Stimulated activated CD8-positive, alpha-beta memory T cell treated with anti-CD3 and anti-CD28 coated beads, Interleukin-15, amount 100 ng/mL, for 1 hour (primary cell): ENCODE measurements at places on chromosomes 5 and 9.

- no peak for DNase-seq
Observed at GRCh38 chr5:170603578-170604565, 100.1 kb downstream of the KCNIP1 start.

DNA sequence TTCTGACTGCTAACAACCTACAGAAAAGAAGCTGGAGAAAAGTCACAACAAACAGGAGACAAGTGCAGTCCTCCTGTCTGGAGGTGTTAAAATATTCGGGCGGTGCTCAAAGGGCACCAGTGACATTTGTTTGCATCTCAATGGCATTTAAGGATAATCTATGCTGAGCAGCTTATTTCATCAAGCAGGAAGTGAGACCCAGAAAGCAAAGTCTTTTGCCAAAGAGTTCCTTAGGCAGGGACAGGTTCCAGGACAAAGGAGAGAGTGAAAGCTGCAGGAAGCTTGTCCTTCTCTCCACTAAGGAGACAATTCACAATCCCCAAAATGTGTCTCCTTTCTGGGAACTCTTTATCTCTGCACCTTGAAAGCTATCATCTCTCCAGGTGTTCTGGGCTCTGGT, 38.7 kb upstream of the CDK20 start:
- DNase-seq = no peak

GRCh38 chr9:37034938-37035647, 1.0 kb upstream of the PAX5 start:
- DNase-seq = no peak

- DNase-seq = no peak
Observed at GRCh38 chr5:17813214-17813613, 179.0 kb downstream of the TAF11L14 start.

DNA sequence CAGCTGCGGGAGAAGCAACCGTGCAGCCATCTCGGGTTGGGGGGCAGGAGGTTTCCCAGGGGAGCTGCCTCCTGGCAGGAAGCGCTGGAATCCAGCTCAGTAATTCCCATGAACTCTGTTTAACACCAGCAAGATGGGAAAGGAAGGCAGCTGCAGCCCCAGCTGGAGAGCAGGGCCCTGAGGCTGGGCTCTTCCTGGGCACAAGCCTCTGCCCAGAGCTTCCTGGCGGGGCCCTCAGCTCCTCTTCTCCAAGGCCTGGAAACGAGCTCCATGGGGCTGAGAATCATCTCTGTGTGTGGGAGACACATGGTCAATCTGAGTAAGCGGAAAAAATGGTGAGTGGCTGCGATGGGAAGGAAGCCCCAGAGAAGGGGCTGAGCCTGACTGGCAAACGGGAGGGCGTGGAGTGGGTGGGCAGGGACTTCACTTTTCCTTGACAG, 6.3 kb downstream of the MRPL36 start:
- no peak for DNase-seq

DNA sequence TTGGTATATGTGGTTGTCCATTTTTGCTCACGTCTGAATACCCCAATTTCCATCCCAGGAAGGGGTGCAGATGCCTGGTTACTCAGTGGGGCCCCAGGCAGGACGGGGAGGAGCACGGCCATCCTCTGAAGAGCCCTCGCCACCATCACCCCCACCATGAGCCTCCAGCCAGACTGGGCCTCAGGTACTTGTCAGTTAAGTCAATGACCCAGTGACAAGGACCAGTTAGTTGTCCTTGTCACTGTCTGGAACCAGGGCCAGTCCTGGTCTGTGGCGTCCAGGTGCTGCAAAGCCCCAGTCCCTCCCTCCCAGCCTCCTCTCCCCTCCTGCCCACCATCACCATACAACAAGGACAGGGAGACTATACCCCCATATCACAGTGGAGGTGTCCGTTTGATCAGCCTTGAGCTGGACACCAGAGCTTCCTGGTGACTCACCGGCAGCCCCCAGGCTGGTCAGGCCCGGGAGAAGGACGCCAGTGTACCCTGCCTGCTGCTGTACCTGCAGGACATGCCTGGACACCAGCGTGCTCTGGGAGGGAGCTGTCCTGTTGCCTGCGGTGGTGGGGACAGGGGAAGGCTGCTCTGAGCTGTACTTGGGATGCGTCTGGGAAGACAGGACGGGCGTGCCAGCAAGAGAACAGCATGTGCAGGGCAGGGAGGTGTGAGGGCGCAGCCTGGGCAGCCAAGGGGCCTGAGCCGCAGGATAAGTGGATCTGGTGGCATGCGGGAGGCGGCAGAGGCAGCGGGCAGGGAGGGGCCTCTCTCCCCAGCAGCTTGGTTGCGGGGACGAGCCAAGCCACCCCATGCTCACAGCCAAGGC, 32.6 kb upstream of the TTLL11 start:
- no peak for DNase-seq

DNA sequence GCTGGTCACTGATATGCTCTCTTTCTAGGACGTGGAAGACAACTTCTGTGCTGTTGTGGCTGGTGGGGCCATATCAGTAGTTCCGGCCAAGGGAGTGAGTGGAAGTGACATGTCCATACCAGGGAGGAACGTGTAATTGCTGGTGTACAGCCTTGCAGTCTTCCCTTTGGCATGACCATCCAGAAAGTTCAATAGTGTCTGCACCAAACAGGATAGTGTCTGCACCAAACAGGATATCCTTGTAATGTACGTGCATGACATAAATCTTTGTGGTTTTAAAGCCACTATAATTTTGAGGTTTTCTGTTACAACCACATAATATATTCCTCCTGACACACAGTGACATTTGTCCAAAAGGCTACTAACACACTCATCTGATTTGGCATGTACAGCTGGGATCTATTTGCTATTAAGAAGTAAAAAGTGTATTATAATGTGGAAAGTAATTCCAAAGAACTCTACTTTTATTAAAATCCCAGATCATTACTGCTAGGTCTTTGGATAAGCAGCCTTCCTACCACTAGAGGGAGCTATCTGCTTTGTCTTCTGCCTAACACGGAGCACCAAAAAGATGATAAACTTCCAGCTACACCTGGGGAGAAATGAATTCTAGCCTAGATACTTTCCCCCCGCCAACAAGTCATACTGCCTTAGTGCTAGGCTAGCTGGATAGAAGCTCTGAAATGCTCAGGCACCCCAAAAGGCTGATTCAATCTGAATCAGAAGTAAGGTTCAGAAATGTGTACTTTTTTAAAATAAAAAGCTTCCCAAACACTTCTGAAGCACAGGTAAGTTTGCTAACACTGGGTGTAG, 52.7 kb downstream of the RNF145 start:
- DNase-seq = no peak

GRCh38 chr5:119031011-119031886, 39.6 kb upstream of the DMXL1 start:
- DNase-seq = no peak

DNA sequence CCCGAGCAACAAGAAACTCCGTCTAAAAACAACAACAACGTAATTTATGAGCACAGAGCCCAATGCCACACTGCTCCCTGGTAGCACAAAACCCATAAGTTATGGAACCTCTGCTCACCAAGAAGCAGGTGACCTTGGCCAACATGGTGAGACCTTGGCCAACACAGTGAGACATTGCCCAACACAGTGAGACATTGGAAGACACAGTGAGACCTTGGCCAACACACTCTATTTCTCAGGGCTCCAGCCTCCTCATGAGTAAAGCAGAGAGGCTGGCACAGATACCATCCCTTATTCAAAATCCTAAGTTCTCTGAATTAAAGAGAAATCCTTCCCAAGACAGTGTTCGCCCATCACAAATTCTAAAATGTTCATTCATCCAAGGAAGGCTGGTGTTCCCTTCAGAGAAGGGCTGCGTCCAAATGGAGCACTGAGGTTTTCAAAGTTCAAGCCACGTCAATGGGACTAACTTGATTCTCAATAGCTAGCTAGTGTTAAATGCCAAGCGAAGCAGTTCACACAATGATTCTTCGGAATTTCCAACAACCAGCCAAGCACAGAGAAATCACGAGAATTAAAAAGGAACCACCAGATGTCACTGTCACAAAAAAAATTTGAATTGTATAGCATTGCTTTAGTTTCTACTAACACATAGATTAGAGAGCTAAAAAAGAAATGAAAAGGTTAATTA, 29.5 kb downstream of the TTC39B start:
- DNase-seq = no peak

GRCh38 chr9:70502690-70503089, 88.2 kb upstream of the KLF9 start:
- DNase-seq = no peak

- no peak for DNase-seq
Observed at GRCh38 chr5:107563959-107564544, 106.7 kb downstream of the EFNA5 start.

GRCh38 chr5:169695919-169696490, 58.9 kb downstream of the DOCK2 start:
- no peak for DNase-seq

DNA sequence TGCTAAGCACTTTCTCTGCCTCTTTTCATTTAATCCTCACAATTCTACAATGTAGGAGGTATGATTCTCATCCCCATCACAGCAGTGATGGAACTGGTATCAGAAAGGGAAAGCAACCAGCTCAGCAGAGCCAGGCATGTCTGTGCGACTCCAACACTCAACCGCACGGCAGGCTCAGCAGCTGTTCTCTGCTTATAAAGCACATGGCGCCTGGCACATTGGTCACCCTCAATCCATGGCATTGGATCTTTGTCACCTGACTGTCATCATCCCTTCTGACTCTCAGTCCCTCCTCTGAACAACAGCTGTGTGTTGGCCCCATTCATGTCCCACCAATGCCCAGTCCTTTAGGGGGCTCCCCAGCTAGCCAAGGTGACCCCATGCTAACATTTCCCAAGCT, 45.1 kb upstream of the HAND1 start:
- DNase-seq = no peak

- no peak for DNase-seq
Observed at GRCh38 chr9:4886698-4887097, 94.0 kb downstream of the RCL1 start.

DNA sequence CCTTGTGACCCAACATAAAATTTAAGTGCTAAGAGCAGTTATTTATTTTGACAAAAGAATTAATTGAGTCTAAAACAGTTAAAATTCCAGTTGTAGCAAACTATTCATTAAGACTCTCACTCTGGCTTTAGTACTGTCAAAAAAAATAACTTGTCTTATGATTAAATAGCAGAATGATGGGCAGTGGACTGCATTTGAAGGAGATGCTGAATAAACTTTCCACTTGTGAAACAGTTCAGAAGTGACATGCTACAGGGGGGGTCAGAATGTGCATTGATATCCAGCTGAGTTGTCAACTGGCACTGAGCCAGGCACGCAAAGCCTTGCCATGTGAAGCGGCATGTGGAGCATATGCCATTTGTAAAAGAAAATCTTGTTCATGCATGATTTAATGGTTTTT, 76.0 kb downstream of the FCHO2 start:
- no peak for DNase-seq

- no peak for DNase-seq
Observed at GRCh38 chr9:92711146-92711545, 41.2 kb upstream of the IPPK start.

DNA sequence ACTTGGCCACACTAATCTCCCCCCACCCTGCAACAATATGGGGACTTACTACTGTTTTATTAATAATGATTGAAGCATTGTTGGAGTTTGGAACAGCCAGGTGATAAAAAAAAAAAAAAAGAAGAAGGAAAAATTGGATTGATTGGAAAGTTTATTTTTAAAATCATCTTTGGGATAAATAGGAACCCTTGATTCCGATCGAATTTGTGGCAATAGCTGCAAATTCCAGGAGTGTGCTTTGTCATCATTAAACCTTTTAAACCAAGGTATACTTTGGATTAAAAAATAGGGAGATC, 907 bp upstream of the NR2F1 start:
- DNase-seq = no peak

DNA sequence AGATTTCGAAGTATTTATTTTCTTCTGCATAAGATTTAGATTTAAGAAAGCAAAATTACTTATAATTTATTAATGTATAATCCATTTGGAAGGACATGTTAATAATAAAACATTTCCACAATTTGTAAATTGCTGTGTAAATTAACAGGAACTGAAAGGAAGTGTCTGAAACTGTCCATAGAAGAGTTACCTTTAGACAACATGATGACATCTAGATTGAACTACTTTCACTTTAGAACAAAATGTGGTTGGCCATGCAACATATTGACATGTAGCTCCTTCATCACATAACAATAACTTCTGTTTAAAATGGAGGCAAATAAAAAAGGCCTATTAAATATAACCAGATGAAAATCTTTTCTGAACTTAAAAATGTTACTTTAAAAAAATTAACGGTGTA, 1849.5 kb upstream of the ACO1 start:
- no peak for DNase-seq

GRCh38 chr5:78778538-78778937, 130.0 kb upstream of the LHFPL2 start:
- no peak for DNase-seq

DNA sequence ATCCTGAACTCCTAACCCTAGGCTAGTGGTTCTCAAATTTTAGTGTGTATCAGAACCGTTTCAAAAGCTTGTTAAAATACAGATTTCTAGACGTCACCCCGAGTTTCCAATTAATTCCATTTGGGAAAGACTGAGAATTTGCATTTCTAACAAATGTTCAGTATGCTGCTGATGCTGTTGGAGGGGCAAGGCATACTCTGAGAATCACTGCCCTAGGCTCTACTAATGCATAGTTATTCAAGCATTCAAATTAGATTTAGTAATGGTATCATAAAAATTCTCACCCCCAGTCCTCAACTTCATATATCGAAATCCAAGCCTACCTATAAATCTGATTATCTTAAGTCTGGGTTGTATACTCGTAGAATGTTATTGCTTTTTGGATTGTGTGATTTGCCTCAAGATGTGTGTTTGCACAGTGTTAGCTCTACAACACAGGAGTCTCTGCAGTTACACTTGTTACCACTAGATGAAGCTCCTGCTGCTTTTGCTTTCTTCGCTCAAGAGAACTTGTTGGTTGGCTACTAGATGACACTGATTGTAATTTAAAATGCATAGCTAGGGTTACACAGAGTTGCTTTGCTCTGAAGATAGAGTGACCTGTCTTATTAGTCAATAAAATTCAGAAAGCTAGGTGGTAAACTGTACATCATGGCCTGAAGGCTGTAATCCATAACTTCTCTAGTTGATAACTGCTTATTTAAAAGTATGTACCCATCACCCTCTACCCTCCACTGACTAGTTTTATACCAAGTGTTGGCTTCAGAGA, 7.5 kb upstream of the ERAP2 start:
- DNase-seq = no peak
